ENCODE measurements at places on chromosomes 5 and 9. TPM values are rescaled to one million over a fixed set of nuclear protein-coding genes. Genes with fewer than 3 reads are reported as not detected.

GRCh38 chr5:64814073-64814472, 45.3 kb downstream of the CWC27 start:
- peaks cover 14% of the 10 kb centered on the region for H3K4me1 ChIP-seq
- H3K36me3 ChIP-seq: peaks cover 21% of the 10 kb centered on the region
- H3K27ac ChIP-seq: no peak overlapping the region
- H3K4me3 ChIP-seq: no peak overlapping the region
- no peaks in the 10 kb centered on the region for H3K27me3 ChIP-seq

DNA sequence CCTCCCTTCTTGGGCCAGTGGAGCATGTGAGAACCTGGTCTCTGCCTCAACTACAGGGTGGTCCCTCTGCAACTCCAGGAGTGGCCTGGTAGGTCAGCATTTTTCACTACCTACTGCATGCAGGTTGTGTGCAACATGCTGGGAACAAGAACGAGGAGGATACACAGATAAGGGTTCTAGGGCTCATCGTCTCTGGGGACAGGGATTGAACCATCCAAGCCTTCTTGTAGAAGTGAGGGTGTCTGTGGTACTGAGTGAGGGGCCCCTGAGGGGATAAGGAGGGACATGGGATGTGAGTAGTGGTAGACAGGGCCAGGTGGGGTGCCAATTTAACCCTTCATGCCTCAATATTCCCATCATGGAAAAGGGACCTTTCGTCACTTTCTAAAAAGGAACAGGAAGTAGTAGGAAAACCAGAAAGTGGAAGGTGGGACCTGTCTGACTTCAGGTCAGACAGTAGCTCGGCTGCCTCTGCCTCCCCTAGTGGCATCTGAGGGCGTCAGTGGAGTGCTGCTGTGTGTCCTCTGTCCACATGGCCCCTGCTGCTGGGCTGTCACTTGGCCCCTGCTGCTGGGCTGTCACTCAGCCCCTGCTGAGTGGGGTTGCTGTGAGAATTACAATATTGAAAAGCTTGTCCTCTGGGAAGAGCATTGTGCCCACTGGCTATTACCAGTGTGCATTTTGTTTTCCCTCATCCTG, 48.6 kb upstream of the RNU6ATAC start:
- no peak overlapping the region for H3K4me3 ChIP-seq
- H3K27me3 ChIP-seq: no peaks in the 10 kb centered on the region
- H3K4me1 ChIP-seq: no peaks in the 10 kb centered on the region

Gene YIPF5
- 34.2 TPM for total RNA-seq

GRCh38 chr5:144284931-144285502, 114.3 kb downstream of the KCTD16 start:
- H3K4me3 ChIP-seq: no peak overlapping the region
- no peaks in the 10 kb centered on the region for H3K36me3 ChIP-seq
- no peaks in the 10 kb centered on the region for H3K27me3 ChIP-seq
- no peak overlapping the region for H3K27ac ChIP-seq
- no peak for DNase-seq

Gene OLFML2A
- 0.11 TPM for total RNA-seq

Gene FBP2
- total RNA-seq: not detected

DNA sequence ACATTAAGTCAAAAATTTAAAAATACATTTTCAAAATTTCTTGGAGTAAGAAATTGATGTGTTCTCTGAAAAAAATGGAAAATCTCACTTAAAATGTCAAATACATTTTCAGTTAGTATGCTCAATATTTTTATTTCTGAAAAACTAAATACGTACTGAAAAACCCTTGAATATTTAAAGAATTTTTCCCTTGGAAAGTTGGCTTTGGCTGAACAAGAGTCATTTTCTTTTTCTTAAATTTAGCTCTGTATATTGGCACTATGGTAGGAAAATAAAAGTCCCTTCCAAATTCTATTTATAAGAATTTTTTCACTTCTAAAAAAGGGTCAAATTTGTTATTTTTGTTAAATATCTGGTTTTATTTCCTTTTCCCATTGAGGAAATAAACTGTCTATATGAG, 29.0 kb upstream of the CDH18 start:
- DNase-seq: no peak
- H3K4me3 ChIP-seq: no peak overlapping the region
- H3K4me1 ChIP-seq: no peaks in the 10 kb centered on the region
- no peaks in the 10 kb centered on the region for H3K36me3 ChIP-seq
- no peaks in the 10 kb centered on the region for H3K27me3 ChIP-seq
- H3K27ac ChIP-seq: no peak overlapping the region

DNA sequence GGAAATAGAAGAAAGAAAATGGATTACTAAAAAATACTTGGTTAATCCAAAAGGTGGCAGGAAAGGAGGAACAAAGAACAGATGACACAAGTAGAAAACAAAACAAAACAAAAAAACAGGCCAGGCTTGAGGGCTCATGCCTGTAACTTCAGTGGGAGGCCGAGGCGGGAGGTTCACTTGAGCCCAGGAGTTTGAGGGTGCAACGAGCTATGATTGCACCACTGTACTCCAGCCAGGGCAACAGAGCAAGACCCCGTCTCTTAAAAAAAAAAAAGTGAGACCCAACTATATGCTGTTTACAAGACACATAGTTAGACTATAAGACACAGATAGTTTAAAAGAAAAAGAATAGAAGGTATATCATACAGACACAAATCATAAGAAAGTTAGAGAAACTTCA, 59.5 kb downstream of the AK8 start:
- H3K4me3 ChIP-seq: no peak overlapping the region
- H3K27ac ChIP-seq: no peak overlapping the region
- no peaks in the 10 kb centered on the region for H3K4me1 ChIP-seq
- no peak for DNase-seq
- H3K27me3 ChIP-seq: peaks cover 27% of the 10 kb centered on the region

Gene SPATA6L
- total RNA-seq: 0.21 TPM

- peaks cover 4% of the 10 kb centered on the region for H3K4me1 ChIP-seq
- no peak for DNase-seq
- H3K36me3 ChIP-seq: no peaks in the 10 kb centered on the region
- peaks cover 34% of the 10 kb centered on the region for H3K27me3 ChIP-seq
These were observed 215.5 kb downstream of the PDZD2 start for GRCh38 chr5:31854181-31855133.

Gene PCDHA13
- not detected for total RNA-seq

DNA sequence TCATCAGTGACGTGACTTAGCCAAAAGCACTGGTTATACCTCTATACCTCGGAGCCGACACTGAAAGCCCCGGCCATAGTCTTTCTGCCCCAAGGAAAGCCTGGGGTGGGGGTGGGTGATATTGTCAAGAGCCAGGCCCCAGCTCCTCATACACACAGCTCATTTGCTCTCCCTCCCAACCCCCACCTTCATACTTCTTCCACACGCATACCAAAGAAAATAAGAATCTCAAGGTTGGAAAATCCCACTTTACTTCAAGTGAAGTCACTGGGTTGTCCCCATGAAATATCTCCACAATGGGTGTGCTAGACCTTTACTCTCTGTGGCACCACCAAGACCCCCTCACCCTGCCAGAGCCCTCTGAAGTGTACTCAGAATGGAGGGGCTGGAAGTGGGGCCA, 27.1 kb upstream of the MGAT1 start:
- H3K27ac ChIP-seq: peak overlapping the region; percentile 92
- no peaks in the 10 kb centered on the region for H3K27me3 ChIP-seq
- DNase-seq: no peak
- peak overlapping the region; percentile 88 for H3K4me3 ChIP-seq
- peaks cover 44% of the 10 kb centered on the region for H3K4me1 ChIP-seq

Gene PDE8B
- 0.05 TPM for total RNA-seq

DNA sequence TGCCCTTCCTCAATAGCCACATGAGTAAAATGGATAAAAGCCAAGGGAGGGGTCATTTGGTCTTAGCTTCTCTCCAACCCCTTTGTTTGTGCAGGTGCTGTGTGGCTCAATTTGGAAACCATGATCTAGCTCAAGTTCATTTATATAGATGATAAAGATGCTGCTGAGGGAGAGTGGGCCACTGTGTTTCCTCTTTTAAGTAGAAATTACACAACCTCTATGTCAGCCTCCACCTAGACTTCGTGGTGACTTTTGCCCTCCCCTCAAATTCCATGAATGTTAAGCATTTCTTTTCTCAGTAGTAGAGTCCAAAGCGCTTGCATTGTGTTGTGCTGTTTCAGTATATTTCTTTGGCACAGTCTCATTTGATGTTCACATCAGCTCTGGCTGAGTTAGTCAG, 241.4 kb downstream of the ARHGAP26 start:
- DNase-seq: no peak
- peaks cover 69% of the 10 kb centered on the region for H3K4me1 ChIP-seq
- peaks cover 19% of the 10 kb centered on the region for H3K36me3 ChIP-seq
- H3K27me3 ChIP-seq: no peaks in the 10 kb centered on the region
- peak overlapping the region; percentile 36 for H3K27ac ChIP-seq

Gene ACSL6
- 34.0 TPM for total RNA-seq

Gene STK32A
- total RNA-seq: not detected

Gene MAP1B
- 0.32 TPM for total RNA-seq

Gene SEMA6A
- total RNA-seq: not detected

Gene LCN1
- not detected for total RNA-seq

Gene PCDHGB3
- total RNA-seq: 0.85 TPM

Gene ZFP2
- 0.18 TPM for total RNA-seq

DNA sequence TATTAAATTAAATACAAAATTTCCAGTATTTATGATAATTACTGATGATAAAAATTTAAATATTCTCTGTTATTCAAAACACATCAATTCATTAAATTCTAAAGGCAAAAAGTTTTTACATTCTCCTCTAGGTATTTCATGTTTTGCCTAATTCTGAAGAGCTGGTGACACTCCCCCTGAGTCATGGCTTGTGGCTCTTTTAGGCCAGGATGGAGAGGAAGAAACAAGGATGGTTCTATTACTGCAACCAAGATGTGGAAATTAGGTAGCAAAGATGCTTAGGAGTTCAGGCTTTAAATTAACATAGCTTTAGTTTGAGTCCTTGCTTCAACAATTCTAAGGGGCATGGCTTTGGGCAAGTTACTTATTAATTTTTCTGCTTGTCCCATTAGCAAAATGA, 1295.8 kb downstream of the EFNA5 start:
- H3K27me3 ChIP-seq: no peaks in the 10 kb centered on the region
- no peaks in the 10 kb centered on the region for H3K4me1 ChIP-seq
- H3K27ac ChIP-seq: no peak overlapping the region

Gene ZNF608
- not detected for total RNA-seq

DNA sequence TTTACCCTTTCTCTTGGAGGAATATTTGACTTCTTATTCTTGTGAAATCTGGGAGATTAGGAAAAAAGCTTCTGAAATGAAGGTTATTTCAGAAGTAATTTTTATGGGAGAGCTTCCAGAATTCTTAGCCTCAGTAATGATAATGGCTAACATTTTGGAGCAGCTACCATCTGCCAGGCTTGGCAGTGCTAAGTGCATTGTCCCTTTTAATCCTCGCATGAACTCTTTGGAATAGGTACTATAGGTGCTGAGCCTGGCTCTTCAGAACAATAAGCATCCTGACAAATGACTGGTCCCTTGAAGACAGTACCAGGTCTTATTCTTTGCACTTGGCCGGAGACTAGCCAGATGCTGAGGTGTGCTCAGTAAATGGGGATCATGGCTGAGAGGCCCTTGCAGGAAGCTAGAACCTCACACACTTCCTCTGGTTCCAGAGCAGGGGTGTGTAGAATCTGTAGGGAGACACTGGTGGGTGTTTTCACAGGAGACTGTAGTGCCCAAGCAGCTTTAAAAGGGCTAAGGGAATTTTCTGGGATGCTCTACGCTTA, 90.7 kb downstream of the RCL1 start:
- H3K36me3 ChIP-seq: peaks cover 10% of the 10 kb centered on the region
- H3K27ac ChIP-seq: no peak overlapping the region
- DNase-seq: no peak
- H3K4me1 ChIP-seq: peaks cover 5% of the 10 kb centered on the region

Gene MTAP
- 79.9 TPM for total RNA-seq

GRCh38 chr9:107309271-107309670, 26.2 kb downstream of the RAD23B start:
- peaks cover 81% of the 10 kb centered on the region for H3K36me3 ChIP-seq
- H3K4me3 ChIP-seq: peak overlapping the region; percentile 13
- no peaks in the 10 kb centered on the region for H3K27me3 ChIP-seq
- H3K4me1 ChIP-seq: peaks cover 52% of the 10 kb centered on the region
- DNase-seq: no peak

- H3K4me1 ChIP-seq: no peaks in the 10 kb centered on the region
- no peak overlapping the region for H3K4me3 ChIP-seq
- no peak for DNase-seq
- no peaks in the 10 kb centered on the region for H3K36me3 ChIP-seq
- H3K27me3 ChIP-seq: no peaks in the 10 kb centered on the region
These were observed 26.0 kb downstream of the GAPT start for GRCh38 chr5:58517198-58517597.

Gene KCNN2
- total RNA-seq: not detected

DNA sequence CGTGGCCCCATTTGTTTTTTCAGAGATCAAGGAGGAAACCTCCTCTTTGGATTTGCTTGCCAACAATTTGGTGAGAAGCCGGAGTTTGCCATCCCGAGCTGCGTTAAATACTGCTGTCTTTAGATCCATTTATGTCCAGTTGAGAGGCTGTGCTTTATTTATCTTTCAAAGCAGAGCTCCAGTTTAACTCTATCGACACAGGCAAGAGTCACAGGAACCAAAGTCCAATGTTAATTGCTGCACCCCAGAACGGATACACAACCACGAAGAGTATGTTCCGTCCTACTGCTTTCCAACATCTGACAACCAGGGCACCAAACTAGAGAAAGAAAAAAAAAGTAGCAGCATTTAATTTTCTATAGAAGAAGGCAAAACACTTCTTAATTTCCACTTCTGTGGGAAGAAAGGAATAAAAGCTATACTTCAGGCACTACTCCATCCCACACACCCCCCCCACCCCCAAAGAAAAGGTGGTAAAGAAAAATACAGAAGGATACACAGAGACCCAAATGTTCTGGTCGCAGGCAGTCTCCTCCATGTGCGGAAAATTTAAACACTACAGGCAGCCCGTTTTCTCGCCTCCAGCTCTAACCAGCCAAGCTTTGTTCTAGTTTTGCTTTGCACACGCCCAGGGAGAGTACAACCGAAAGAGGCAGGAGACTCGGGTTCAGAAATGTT, 1.1 kb downstream of the FEM1C start:
- H3K4me1 ChIP-seq: peaks cover 49% of the 10 kb centered on the region
- peaks cover 56% of the 10 kb centered on the region for H3K36me3 ChIP-seq
- H3K4me3 ChIP-seq: peak overlapping the region; percentile 97
- DNase-seq: peak; percentile 56
